Bronchial smooth muscle cell (primary cell): ENCODE measurements at places on chromosomes 2 and 18. TPM values are rescaled to one million over a fixed set of nuclear protein-coding genes. Genes with fewer than 3 reads are reported as not detected.

CTLA4 gene
- total RNA-seq: not detected in 2 replicates

ADGRF3 gene
- not detected in 2 replicates for total RNA-seq

MERTK gene
- total RNA-seq: 0.63 and 0.86 TPM in 2 replicates

CFC1 gene
- total RNA-seq: not detected in 2 replicates

REEP1 gene
- under 0.01 TPM in 1 of 2 replicates, not detected in the other for total RNA-seq

TAF1B gene
- total RNA-seq: 18.3 and 22.8 TPM in 2 replicates

SPP2 gene
- total RNA-seq: 0.16 TPM in 1 of 2 replicates, not detected in the other
